ENCODE measurements at places on chromosomes 5 and 9. TPM values are rescaled to one million over a fixed set of nuclear protein-coding genes. Genes with fewer than 3 reads are reported as not detected.
A peak's percentile ranks its signal among the peaks of the same experiment; 100 is the strongest.

DNA sequence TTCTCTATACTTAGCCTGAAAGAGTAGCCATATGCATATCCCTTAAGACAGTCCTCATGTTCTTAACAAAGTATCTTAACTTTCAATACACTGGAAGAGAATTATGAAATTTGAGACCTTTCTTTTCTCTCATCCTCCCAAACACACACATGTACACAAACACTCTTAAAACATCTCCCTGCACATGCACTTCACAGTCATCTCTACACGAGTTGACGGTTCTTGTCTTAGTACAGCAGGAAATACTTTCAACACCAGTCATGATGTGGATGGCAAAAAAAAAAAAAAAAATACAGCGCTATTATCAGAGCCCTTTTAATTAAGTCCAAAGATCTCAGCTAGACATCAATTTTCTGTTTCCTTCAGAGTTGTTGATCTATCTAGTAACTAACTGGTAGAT, 43.6 kb upstream of the PCSK1 start:
- DNase-seq, result no peak

TAF11L5 gene
- not detected for total RNA-seq

TNC gene
- total RNA-seq, result 27.0 TPM

GRCh38 chr9:132984202-132985070, 5.9 kb downstream of the GFI1B start:
- no peak for DNase-seq

- no peak for DNase-seq
Measured at GRCh38 chr5:167810573-167810972, 480.9 kb upstream of the WWC1 start.

NUTM2G gene
- total RNA-seq, result not detected

PAEP gene
- not detected for total RNA-seq

RXFP3 gene
- not detected for total RNA-seq

PTPDC1 gene
- 12.7 TPM for total RNA-seq

GRCh38 chr5:127235136-127235535, 55.5 kb upstream of the MEGF10 start:
- DNase-seq, result no peak

DNA sequence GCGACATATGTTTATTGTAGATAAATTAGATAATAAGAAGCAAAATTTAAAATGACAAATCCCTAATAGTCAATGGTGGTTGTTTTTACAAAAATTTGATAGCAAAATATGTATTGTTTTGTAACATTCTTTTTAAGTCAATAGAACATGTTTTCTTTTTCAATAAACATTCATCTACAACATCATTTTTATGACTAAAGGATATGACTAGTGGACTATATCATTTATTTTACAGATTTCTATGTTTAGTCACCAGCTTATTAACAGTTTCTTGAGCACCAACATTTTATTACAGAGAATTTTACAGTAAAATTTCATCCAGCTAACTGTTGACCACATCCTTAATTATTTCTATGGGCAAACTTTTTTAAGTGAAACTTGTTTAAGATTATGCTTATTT, 114.7 kb upstream of the IL7R start:
- no peak for DNase-seq

ADRB2 gene
- 0.70 TPM for total RNA-seq

SMIM33 gene
- total RNA-seq, result not detected

DNA sequence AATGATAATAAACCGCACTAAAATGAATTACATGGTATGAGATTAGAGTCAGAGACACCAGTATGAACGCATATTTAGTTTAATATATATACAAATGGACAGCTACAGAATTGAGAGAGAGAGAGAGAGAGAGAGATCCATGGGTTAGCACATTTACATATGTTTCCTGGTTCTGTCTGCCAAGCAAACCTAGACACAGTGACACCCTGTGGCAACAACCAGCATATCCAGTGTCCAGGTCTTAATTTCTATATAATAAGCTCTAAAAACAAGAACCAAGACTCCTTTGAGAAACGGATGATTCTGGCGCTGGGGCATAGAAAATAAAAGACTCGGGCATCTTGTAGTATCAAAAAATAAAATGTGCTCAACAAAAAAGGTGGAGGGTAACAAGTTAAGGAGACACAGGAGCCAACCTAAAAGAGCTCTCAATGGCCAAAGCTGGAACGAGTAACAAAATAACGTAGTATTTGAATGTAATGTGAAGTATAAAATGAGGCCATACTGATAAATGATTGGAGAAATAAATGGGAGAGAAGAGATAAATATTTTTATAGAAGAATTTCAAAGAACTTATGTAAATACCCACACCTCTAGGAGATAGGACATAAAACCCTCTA, 84.5 kb downstream of the RFX3 start:
- peak; percentile 57 for DNase-seq

- DNase-seq, result no peak
Measured at GRCh38 chr9:78289474-78289873, 7.5 kb upstream of the PSAT1 start.

DNA sequence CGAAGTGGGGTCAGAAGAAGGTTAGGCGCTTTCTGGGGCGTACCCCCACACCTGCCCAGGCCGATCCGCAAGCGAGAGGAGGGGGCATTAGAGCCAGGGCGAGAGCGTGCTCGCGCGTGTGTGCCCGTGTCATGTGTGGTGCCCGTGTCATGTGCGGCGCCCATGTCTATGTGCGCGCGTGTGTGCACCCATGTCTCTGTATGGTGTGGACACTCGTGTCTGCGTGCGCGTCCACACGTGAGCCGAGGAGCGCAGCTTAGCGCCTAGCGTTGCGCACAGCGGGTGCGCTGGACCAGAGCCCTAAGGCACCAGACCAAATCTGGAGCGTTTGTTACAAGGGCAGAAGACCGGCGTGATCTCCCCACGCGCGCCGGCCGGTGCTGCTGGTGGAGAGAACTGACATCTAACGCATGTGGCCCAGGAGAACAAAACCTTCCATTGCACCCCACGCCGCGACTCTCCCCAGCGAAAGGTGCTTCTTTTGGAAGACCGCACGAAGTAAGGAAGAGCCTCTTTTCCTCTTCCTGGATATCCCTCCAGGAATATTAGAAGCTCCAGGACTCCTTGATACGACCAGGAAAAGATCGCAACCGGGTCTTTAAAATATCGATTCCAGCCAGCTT, 644 bp downstream of the NIM1K start:
- DNase-seq, result no peak

- DNase-seq, result peak; percentile 14
Measured at GRCh38 chr5:38994324-38994927, 79.8 kb downstream of the RICTOR start.

- no peak for DNase-seq
Measured at GRCh38 chr5:81924442-81924841, 47.4 kb upstream of the ATG10 start.

PCDHB1 gene
- not detected for total RNA-seq

PCDHGA10 gene
- 12.4 TPM for total RNA-seq

DNA sequence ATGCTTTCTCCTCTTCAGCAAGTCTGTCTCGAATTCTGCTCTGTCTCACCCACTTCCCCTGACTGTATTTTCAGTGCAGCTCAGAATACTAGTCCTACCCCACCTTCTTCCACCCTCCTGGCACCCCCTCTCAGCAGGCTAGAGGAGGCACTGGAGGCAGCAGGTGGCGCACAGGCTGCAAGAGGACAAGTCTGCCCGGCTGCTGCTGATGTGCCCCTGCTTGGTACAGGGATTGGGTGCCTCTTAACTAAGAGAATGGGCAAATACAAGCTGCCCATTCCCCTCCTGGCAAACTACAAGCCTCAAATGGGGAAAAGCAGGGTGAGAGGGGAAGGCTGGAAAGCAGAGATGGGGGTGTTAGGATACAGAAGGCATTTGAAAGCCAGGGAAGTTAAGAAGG, 5.1 kb downstream of the TLN1 start:
- DNase-seq, result no peak

DNA sequence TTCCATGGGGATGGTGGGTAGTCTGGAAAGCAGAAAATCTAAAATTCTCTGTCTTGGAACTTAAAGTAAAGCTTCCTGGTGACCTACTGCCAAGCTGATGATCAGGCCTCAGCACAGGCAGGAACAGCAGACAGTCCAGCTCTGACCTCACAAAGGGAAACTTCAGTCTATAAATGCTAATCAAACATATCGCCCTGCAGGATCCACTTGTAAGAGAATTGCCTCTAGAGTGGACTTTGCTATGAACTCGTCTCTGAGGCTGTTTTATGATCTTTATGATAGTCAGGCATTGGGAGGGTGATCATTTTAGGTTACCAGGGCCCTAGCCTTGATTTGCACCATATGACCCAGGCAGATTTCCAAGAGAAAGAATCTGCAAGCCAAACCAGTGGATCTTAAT, 67.6 kb upstream of the SELENOP start:
- DNase-seq, result no peak

GRCh38 chr5:56273376-56273955, 40.3 kb upstream of the ANKRD55 start:
- no peak for DNase-seq

LRRC19 gene
- not detected for total RNA-seq

AK8 gene
- 1.5 TPM for total RNA-seq

SPACA9 gene
- total RNA-seq, result 3.2 TPM

FOXD4L3 gene
- not detected for total RNA-seq

GRCh38 chr9:78668148-78668832, 371.4 kb downstream of the PSAT1 start:
- no peak for DNase-seq

MCC gene
- total RNA-seq, result 30.2 TPM

DNA sequence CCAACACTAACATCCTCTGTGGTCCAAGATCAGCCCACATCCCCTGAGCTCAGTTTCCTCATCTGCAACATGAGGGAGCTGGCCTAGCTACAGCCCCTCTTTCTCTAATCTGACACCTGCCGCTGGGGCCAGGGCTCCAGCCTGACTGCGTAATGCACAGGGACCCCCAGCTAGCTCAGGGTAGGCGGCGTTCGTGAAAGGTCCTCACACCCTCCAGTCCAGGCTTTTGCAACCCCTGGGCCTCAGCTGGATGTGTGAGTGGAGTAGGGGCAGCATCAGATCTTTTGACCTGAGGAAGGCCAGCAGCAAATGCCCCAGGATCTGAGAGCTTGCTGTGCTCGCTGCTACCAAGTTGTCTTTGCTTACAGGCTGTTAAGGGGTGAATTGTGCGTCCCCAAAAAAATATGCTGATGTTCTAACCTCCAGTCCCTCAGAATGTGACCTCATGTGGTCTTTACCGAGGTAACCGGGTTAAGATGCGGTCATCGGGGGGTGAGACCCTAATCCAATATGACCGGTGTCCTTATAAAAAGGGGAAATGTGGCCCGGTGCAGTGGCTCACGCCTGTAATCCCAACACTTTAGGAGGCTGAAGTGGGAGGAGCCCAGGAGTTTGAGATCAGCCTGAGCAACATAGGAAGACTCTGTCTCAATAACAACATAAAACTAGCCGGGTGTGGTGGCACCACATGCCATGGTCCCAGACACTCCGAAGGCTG, 47.8 kb downstream of the PLPP7 start:
- DNase-seq, result no peak

EMB gene
- total RNA-seq, result 4.7 TPM

DOCK2 gene
- total RNA-seq, result 1.2 TPM

PRR16 gene
- 1.2 TPM for total RNA-seq

DNA sequence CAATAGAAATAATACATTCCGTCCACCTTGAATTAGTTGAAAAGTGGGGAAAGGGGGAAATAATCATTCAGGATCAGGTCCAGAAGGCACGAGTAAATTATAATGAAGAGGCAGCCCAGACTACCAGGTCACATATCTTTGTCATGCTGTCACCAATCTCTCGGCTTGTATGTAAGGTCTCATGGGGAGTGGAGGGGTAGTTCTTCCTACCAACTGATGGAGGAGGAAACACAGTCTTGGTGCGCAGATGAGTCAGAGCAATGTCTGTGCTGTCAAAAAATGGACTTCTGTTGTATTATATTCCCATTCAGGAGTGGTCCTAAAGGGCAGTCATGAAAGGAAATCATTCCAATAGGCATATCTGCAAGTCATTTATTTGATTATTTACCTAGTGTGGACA, 164.2 kb upstream of the PTGER4 start:
- DNase-seq, result no peak
